Caki2 (cell line): ENCODE measurements at places on chromosomes 6 and 20. TPM values are rescaled to one million over a fixed set of nuclear protein-coding genes. Genes with fewer than 3 reads are reported as not detected.
A peak's percentile ranks its signal among the peaks of the same experiment; 100 is the strongest.

GRCh38 chr6:686497-686896 is 6.4 kb downstream of the EXOC2 start:
- DNase-seq, result peak; percentile 47

GRCh38 chr6:119612911-119613381 is 263.4 kb upstream of the MAN1A1 start:
- DNase-seq, result no peak

DNA sequence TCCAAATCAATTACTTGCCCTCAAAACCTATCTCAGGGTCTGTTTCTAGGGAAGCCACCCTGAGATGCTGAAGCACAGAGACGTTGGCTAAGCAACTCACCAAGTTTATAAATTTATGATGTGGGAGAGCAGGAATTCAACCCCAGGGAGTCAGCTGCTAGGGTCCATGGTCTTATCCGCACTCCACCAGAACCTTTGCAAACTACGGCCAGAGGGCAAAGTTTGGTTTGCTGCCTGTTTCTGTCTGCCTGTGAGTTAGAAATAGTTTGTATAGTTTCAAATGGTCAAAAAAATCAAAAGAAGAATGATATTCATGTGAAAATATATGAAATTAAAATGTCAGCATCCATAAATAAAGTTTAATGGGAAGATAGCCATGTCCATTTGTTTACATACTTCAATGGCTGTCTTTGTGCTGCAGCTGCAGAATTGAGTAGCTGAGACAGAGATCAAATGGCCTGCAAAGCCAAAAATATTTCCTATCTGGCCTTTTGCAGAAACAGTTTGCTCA is 83.7 kb upstream of the ZFP64 start:
- no peak for DNase-seq

DNA sequence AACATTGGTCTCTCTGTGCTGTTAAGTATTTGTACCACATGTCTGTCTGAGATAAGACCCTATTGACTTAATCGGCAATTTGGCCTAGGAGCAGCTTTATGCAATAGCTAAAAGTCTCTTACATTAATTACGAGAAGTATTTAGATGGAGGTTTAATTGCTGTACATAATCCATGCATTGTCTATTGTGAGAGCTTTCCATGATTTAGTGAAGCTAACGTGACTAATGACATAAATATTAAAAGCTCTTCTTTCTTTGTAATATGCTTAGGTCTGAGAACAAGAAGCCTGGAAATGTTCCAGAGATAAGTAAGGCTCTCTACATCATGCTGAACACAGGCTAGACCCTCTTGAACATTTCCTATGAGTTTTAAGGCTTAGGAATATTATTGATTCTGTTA is 32.7 kb upstream of the FAM83B start:
- DNase-seq, result no peak

GRCh38 chr6:90209527-90209926 is 87.1 kb downstream of the BACH2 start:
- no peak for DNase-seq

DNA sequence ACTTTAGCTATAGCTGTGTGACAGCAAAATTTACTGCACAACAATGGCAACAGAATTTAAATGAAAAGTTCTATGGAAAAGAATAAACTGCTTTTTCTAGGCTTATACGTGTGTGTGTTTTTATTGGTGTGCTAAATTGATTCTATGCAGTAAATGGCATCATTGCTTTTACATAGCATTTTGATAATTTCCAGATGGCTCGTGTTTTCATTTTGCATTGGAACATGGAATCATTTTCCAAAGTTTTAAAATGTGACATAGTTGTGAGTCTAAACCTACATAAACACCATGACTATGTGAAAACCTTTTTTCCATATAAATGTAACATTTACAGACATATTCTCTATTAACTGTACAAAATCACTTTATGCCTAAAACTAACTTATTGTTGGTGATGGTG is 127.8 kb downstream of the SIM1 start:
- DNase-seq, result no peak

The OR2H2 gene
- total RNA-seq, result not detected in 2 replicates
